Activated CD8-positive, alpha-beta memory T cell treated with anti-CD3 and anti-CD28 coated beads for 48 hours (primary cell): ENCODE measurements at places on chromosomes 16 and 17.

DNA sequence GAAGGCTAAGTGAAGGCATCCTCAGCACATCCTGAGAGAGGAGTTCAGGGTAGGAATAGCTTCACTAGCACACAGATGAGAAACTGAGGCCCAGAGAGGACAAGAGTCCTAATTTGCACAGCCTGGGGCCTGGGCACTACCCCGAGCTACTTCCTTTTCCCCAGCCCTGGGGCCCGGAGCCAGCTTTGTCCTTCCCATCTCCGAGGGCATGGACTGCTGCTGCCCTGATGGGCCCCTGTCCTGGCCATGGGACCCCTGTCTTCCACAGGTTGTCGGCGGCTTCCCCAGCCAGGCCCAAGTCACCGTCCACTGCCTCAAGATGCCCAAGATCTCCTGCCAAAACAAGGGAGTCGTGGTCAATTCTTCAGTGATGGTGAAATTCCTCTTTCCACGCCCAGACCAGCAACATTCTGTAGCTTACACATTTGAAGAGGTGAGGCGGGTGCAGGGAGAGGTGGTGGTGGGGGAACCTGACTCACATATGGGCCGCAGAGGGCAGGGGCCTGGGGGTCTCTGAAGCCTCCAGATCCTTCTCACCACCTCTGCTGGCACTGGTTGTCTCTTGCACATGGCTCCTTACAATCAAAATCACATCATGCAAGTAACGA is 11.4 kb upstream of the NLRC5 start:
- DNase-seq, result no peak

DNA sequence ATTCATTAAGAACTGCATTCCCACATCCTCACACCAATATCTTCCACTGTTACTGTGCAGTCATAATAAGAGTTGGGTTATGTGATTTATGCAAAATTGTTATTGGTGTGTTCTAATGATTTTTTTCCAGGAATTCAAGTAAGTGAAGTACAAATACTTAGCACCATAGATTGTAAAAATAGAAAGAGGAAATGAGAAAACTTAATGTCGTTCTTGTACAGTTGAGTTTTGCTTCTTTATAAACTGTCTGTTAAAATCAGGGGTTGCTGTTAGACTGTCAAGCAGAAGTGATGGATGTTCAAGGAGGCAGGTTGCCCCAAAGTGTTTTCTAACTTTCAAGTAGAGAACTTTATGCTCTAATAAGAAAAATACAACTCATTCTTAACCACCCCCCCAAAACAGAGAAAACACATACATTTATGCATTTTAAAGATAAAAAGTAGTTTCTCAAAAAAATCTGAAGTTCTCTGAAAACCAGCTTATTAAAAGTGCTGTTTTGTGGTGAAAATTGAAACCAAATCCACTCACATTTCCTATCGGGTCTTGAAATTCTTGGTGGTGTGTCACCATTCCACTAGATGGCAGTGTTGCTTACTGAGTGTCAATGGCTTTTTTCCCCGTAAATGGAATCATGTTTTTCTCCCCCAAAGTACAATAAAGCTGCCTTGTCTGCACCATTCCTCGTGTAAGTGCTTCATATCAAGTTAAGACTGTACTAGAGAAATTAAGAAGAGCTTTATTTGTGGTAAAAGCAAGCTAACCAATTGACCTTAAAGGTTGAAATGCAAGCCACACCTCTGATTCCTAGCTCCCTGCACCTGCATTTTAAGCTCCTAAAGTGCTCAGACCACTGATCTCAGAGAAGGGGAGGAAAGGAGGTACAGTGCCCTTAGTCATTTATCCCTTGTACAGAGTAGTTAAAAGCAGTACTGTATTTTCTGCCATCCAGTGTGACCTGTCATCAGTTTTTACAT is 4.7 kb upstream of the IGSF6 start:
- no peak for DNase-seq

DNA sequence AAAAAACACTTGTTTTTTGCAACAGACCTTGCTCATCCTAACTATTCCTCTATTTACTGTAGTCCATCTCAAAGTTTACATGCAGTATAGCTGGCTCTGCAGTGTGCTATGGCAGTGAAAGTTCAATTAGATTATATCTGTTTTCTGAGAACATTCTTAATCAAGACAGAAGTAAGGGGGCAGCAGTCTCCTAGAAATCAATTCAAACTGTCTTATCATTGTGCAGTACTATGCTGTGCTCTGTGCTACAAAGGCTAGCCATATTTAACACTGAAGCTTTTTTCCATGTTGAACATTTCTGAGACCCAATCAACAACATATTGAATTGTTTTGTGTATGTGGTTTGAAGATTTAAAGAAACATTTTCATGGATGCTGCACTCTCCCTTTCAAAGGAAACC is 11.4 kb downstream of the NETO2 start:
- no peak for DNase-seq

DNA sequence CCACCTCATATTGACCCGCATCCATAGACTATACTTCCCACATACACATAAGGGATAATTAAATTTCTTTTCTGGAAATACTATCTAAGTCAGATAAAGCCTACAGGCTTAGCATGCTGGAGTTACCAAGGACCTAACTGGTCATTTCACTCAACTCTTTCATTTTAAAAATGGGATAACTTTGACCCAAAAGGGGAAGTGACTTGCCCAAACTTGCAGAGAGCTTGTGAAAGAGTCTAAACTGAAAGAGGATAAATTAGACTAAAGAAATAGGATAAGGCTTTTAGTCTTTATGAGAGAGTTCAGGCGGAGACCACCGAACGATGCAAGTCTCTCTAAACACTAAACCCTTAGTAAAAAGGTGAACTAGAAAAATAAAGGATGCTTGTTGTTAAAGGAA is 3.9 kb upstream of the KRT33A start:
- DNase-seq, result no peak
